ENCODE measurements at places on chromosomes 11 and 22. TPM values are rescaled to one million over a fixed set of nuclear protein-coding genes. Genes with fewer than 3 reads are reported as not detected.

Gene MAPK8IP2
- 1.7 TPM for total RNA-seq

- no peak for DNase-seq
Measured at GRCh38 chr11:82494988-82495432, 238.7 kb downstream of the FAM181B start.

Gene TBX10
- total RNA-seq, result not detected

Gene VPS11
- total RNA-seq, result 45.6 TPM

GRCh38 chr22:49255741-49256318, 571.8 kb downstream of the BRD1 start:
- no peak for DNase-seq

Gene TOM1
- total RNA-seq, result 70.3 TPM

DNA sequence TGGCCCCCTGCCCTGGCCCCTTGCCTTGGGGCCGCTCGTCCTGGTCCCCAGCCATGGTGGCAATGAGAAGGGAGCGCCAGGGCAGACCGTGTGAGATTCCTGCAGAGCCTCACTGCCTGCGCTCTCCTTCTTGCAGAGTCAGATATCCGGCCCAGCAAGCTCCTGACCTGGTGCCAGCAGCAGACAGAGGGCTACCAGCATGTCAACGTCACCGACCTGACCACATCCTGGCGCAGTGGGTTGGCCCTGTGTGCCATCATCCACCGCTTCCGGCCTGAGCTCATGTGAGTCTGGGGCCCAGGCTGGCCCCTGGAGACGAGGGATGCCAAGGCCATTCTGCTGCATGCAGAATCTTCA, 114.1 kb downstream of the MICAL2 start:
- peak; percentile 87 for DNase-seq

- DNase-seq, result no peak
Measured at GRCh38 chr11:85313741-85314140, 313.4 kb downstream of the DLG2 start.

Gene RAD9A
- total RNA-seq, result 28.9 TPM

- DNase-seq, result no peak
Measured at GRCh38 chr22:47776329-47776728, 1013.9 kb downstream of the TBC1D22A start.

Gene B3GAT1
- 1.4 TPM for total RNA-seq

Gene CCDC116
- 0.41 TPM for total RNA-seq

DNA sequence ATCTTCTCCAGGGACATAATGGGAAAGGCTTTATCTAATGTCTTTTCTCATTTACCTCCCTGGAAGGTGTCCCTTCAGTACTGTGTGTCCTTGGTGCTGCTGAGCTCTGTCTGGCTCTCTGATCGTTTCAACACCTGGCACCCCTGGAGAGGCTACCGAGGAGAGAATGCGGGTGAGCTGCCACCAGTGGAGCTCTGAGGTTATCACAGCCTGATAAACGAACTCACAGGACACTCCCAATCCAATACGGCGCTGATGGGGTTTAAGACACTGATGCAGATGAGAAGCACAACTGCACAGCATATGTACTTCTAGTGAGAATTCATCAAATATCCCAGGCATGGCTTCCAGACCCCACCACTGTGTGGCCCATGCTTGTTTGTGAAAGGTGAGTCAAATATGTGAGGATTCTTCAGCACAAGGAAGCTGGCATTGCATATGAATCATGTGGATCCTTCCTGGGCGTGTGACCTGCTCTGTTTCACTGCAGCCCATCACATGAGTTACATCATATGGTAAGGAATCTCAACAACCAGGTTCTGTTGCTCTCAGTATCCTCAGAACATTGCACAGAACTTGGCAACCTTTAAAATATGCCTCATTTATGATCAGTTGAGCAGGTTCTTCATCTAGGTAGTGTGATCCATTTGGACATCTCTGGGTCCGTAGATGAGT, 34.8 kb upstream of the VWA5A start:
- DNase-seq, result no peak

DNA sequence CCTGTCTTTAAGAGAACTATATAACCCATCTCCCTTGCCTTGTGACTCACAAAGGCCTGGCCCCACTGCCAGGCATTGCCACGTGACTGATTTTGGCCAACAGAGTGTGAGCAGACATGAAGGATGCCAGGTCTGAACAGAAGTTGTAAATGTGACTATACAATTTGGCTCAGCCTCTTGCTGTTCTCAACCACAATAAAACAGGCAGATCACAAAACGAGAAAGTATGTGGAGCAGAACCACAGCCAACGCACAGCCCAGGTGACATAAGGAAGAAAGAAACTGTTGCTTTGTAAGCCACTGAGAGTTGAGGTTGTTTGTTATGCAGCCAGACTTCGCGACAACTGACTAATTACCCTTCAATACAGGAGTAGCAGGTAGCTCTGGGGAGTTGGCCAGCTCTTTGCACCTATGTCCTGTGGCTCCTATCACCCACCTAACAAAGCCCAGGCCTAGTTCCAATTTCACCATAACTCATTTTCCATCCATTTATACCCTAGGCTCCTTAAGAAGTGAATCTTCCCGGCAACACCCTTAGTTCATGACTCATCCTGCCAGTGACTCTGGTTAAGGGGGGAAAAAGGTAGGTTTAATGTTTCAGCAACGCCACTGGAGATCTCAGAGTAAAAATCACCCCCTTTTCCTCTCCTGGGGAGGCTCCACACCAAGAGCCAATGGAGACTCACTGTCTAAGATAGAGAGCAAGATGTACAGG, 53.7 kb downstream of the GALNT18 start:
- no peak for DNase-seq

DNA sequence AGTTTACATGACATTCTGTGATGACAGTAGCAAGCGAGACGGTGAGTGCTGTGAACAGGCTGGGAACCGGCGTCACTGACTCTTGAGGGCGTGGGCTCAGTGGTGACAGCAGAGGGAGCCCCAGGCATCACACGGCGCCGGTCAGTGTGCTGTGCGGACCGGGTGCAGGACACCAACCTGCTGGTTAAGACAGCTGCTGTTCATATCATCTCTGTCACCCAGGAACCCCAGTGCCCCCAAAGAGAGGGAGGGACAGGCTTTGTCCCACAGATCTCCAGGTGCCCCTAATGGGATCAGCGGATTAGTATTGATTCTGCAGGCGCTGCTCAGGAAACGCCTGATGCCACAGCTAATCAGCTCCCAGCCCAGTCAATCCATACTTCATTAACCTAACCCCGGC, 18.4 kb downstream of the B3GAT1 start:
- DNase-seq, result no peak

- no peak for DNase-seq
Measured at GRCh38 chr11:57566005-57566904, 1.2 kb downstream of the UBE2L6 start.

Gene NPTXR
- 5.1 TPM for total RNA-seq

Gene TSPAN18
- 38.4 TPM for total RNA-seq

DNA sequence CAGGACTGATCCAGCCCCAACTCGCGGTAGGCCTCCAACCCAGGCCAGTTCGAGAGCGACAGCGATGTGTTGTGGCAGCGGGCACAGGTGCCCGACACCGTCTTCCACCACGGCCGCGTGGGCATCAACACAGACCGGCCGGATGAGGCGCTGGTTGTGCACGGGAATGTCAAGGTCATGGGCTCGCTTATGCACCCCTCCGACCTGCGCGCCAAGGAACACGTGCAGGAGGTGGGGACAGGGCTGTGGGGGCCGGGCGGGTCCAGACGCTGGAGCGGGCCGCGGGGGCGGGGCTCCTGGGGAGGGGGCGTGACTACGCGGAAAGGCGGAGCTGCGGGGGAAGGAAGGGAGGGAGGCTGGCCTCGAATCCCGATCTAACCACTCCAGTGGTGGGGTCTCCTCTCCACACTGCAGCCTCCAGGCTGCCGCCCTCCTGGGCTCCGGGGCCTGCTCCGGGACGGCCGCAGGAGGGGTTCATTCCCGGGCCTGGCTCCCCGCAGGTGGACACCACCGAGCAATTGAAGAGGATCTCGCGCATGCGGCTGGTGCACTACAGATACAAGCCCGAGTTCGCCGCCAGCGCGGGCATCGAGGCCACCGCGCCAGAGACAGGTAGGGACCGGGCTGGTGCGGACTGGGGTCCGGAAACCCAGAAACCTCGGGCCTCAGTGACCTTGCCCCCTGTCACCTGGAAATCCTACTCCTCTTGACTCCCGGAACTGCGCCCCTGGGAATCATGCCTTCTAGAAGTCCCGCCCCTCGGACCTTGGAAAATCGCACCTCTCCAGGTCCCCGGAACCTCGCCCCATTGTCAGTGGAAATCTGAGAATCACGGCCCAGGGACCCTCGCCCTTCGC, 14.9 kb downstream of the TMEM258 start:
- DNase-seq, result no peak

- no peak for DNase-seq
Measured at GRCh38 chr11:3882655-3883054, 27.2 kb downstream of the STIM1 start.

DNA sequence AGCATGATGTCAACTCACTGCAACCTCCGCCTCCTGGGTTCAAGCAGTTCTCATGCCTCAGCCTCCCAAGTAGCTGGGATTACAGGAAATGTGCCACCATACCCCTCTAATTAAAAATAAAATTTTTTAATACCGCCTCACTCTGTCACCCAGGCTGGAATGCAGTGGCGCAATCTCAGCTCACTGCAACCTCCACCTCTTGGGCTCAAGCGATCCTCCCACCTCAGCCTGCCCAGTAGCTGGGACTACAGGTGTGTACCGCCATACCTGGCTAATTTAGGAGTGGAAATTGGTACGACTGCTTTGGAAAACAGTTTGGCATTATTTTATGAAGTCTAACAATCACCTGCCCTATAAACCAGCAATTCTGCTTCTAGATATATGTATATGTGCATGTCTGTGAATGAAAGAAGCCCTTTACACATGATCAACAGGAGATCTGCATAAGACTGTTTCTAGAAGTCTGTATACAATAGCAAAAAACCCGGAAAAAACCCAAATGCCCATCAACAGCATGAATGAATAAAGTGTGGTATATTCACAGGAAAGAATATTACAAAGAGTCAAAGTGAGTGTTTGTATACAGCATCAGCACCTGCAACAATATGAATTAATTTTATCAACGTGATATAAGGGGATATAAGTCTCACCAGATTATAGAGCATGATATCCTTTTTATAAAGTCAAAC, 16.0 kb downstream of the SLC35F2 start:
- no peak for DNase-seq
